Activated naive CD8-positive, alpha-beta T cell treated with anti-CD3 and anti-CD28 coated beads for 36 hours (primary cell): ENCODE measurements at places on chromosomes 3 and 15. TPM values are rescaled to one million over a fixed set of nuclear protein-coding genes. Genes with fewer than 3 reads are reported as not detected.

The MKRN3 gene
- 1.0 TPM for total RNA-seq

The GHSR gene
- not detected for total RNA-seq

The ALS2CL gene
- total RNA-seq: 1.3 TPM

The GPR176 gene
- not detected for total RNA-seq

The GOLGA8G gene
- not detected for total RNA-seq

The ADGRG7 gene
- total RNA-seq: not detected

The SLC2A2 gene
- total RNA-seq: not detected

The SLC9A9 gene
- 2.1 TPM for total RNA-seq

The GNAT1 gene
- total RNA-seq: not detected

The C3orf62 gene
- total RNA-seq: 4.0 TPM

- H3K27me3 ChIP-seq: peaks cover 24% of the 10 kb centered on the region
- no peak overlapping the region for H3K4me3 ChIP-seq
- H3K27ac ChIP-seq: no peak overlapping the region
- peaks cover 20% of the 10 kb centered on the region for H3K4me1 ChIP-seq
Measured at GRCh38 chr3:10364806-10365205, 43.9 kb upstream of the SEC13 start.

- H3K27me3 ChIP-seq: no peaks in the 10 kb centered on the region
- H3K27ac ChIP-seq: peak overlapping the region; percentile 72
- peaks cover 7% of the 10 kb centered on the region for H3K36me3 ChIP-seq
- peak overlapping the region; percentile 38 for H3K4me3 ChIP-seq
- peaks cover 47% of the 10 kb centered on the region for H3K4me1 ChIP-seq
Measured at GRCh38 chr3:43024181-43024885, 45.2 kb downstream of the GASK1A start.

DNA sequence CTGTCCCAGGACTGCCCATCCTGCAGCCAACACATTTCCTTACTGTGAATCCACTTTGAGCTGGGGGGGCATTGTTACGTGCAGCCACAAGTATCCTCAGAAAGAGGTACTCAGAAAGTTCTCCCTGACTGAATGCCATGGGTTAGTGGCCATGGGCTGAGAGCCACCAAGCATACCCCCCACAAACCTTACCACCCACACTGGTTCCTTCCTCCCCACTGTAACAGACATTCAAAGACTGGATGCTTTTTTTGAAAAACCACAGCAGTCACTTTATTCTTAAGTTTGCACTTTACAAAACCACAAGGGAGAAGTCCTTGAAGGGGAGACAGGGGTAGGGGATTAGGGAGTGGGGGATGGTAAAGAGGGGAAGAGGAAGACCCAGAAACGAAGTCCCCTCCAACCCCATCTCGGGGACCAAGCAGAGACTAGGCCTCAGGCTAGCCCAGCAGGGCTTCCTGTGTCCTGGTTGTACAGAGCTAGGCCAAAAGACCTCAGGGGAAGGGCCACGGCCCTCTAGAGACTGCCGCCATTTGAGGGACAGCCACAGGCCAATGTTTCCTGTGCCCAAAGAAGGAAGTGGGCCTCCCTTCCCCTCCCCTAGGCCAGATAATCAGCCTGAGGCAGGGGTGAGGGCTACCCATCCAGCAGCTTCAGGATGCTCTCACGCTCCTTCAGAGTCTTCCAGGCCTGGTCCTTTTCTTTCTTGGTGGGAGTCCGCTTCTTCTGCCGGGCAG lies 10.1 kb upstream of the CAMK1 start:
- H3K27me3 ChIP-seq: no peaks in the 10 kb centered on the region
- H3K36me3 ChIP-seq: peaks cover 33% of the 10 kb centered on the region
- H3K4me3 ChIP-seq: peak overlapping the region; percentile 58
- H3K27ac ChIP-seq: peak overlapping the region; percentile 91
- peak; percentile 52 for DNase-seq

GRCh38 chr3:141632779-141633374 lies 105.2 kb upstream of the RNF7 start:
- H3K27me3 ChIP-seq: no peaks in the 10 kb centered on the region
- DNase-seq: no peak
- no peak overlapping the region for H3K27ac ChIP-seq
- no peaks in the 10 kb centered on the region for H3K36me3 ChIP-seq
- H3K4me1 ChIP-seq: no peaks in the 10 kb centered on the region
- H3K4me3 ChIP-seq: no peak overlapping the region

DNA sequence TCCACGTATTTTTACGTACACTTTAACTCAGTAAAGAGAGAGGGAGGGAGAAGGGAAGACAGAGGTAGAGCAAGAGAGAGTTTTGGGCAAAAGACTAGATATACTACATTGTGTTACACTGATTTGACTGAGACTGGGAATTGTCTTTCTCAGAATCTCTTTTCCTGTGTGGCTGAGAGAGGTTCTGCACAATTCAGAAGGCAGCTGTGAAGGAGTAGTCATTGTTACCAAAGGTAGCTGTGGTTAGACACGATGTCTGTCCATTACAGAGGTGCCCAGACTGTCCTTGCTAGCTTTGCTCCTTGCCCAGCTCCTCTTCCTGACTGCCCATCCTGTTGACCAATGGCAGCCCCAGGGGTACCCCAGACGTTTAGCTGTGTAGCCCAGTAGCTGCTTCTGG lies 577.5 kb upstream of the CBLB start:
- no peak for DNase-seq
- H3K27ac ChIP-seq: no peak overlapping the region
- no peaks in the 10 kb centered on the region for H3K27me3 ChIP-seq
- peaks cover 7% of the 10 kb centered on the region for H3K36me3 ChIP-seq
- H3K4me1 ChIP-seq: peaks cover 8% of the 10 kb centered on the region

DNA sequence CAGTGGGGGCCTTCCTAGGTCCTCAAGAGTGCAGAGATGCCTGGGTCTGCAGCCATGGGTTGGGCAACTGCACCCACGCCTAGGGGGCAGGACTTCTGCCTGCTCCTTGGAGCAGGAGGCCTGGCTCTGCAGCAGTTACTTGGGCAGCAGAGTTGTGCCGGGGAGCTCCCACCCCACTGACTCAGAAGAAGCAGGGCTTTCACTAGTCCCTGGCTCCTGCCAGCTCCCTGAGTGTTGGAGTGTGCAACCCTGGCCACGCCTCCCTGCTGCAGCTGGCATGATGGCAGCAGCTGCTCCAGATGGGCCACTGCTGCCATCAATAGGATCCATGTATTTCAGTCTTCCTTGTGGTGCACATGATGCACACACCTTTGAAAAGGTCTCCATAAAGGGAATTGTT lies 40.6 kb upstream of the KCNH8 start:
- no peak for DNase-seq
- no peaks in the 10 kb centered on the region for H3K36me3 ChIP-seq
- no peak overlapping the region for H3K4me3 ChIP-seq
- H3K27ac ChIP-seq: no peak overlapping the region

DNA sequence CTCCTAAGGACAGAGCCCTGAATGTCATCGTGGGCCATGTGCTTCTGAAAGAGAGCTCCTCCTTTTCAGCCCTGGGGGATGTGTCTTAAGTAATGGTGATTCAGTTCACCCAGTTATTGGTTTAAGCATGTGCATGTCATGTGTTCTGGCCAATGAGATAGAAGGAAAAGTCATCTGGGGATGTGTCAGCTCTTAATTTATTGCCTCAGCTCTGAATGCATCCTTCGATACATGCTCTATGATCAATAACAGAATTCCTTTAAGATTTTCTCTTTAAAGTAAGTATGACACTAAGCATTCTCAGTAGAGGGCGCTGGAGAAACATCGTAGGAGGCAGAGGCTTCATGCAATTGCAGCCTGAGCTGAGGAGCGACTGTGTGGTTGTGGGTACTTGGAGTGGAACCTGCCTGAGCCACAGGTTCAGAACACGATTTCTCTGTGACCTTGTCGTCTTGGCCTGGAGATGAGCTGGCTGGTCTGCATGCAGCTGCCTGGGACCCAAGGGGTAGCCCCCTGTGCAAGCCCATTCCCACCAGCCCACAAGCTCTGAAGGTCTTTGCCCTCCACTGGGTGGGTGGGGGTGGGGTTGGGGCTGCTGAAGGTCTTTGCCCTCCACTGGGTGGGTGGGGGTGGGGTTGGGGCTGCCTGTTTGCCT lies 69.5 kb downstream of the C3orf38 start:
- DNase-seq: peak; percentile 2
- peaks cover 10% of the 10 kb centered on the region for H3K27me3 ChIP-seq
- H3K4me3 ChIP-seq: no peak overlapping the region
- peaks cover 3% of the 10 kb centered on the region for H3K4me1 ChIP-seq
- H3K36me3 ChIP-seq: no peaks in the 10 kb centered on the region

DNA sequence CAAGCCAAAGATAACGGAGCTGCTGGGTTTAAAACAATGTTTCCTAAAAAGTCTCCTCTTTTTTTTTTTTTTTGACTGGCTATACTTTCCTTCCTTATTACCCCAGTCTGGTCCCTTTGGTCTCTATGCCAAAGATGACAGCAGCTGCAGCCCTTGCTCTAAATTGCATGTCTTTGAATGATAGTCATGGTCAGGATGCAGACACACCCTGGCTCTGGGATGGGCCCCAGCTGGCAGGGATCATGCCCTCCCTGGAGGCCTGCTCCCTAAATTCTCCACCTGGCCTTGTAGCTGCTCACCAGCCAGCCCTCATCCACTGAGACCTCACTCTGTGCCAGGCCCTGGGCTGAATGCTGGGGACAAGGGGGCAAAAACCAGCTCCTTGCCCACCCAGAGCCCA lies 95.8 kb downstream of the MESD start:
- no peaks in the 10 kb centered on the region for H3K27me3 ChIP-seq
- H3K36me3 ChIP-seq: peaks cover 19% of the 10 kb centered on the region
- DNase-seq: no peak
- H3K4me1 ChIP-seq: peaks cover 3% of the 10 kb centered on the region
- H3K27ac ChIP-seq: no peak overlapping the region

- H3K27ac ChIP-seq: no peak overlapping the region
- H3K36me3 ChIP-seq: no peaks in the 10 kb centered on the region
- no peaks in the 10 kb centered on the region for H3K4me1 ChIP-seq
- H3K4me3 ChIP-seq: no peak overlapping the region
Measured at GRCh38 chr15:66778314-66778665, 76.3 kb downstream of the SMAD6 start.

- peaks cover 16% of the 10 kb centered on the region for H3K27me3 ChIP-seq
- no peaks in the 10 kb centered on the region for H3K36me3 ChIP-seq
- H3K27ac ChIP-seq: no peak overlapping the region
- H3K4me1 ChIP-seq: no peaks in the 10 kb centered on the region
- DNase-seq: no peak
Measured at GRCh38 chr15:98375513-98376340, 272.6 kb upstream of the IGF1R start.

- no peak for DNase-seq
- no peak overlapping the region for H3K4me3 ChIP-seq
- H3K27me3 ChIP-seq: no peaks in the 10 kb centered on the region
- H3K36me3 ChIP-seq: no peaks in the 10 kb centered on the region
Measured at GRCh38 chr15:27623560-27624305, 475.4 kb downstream of the OCA2 start.

- no peak overlapping the region for H3K27ac ChIP-seq
- H3K4me1 ChIP-seq: no peaks in the 10 kb centered on the region
Measured at GRCh38 chr3:100868894-100869293, 124.3 kb downstream of the ABI3BP start.

DNA sequence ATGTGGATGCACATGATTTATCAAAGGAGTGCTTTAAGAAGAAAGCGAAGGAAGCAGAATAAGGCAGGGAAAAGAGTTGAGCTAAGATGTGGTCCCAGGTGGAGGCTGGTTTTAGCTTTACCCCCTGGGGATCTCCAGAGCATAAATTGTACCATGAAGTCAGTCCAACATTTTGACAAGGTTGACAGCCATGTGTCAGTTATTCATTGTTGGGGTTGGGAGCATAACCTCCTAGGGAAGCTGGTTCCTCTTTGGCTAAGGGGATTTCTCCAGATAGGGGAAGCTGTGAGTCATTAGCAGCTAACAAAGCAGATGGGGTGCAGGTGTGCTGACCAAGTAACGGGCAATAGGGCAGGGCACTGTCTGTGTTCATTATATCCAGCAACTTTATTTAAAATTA lies 123.7 kb upstream of the IGSF10 start:
- H3K27ac ChIP-seq: no peak overlapping the region
- no peaks in the 10 kb centered on the region for H3K27me3 ChIP-seq
- no peaks in the 10 kb centered on the region for H3K36me3 ChIP-seq

DNA sequence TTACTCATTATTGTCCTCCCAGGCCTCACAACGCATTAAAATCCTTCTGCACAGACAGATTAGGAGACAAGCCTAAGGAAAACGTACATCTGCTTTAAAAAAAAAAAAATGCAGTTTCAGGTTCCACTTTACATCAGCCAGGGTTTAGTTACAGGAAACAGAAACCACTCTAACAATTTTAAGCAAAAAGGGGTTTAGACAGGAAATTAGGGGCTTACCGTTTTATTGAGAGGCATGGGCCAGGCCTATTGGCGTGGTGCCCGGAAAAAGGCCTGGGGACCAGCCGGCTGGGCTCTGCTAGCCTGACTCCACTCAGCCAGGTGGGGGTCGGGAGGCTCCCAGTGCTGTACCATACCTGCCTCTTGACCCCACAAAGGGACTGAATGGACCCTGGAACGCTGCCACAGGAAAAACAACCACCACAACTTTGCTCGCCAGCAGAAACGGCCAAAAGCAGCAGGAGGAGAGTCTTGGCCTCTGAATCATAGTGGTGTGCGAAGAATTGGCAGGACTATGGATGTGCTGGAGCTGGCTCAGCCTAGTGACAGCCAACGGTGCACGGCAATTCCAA lies 124.3 kb downstream of the CHSY1 start:
- H3K27me3 ChIP-seq: no peaks in the 10 kb centered on the region
- peaks cover 50% of the 10 kb centered on the region for H3K4me1 ChIP-seq
- H3K4me3 ChIP-seq: peak overlapping the region; percentile 73

GRCh38 chr3:32432045-32432710 lies 40.5 kb downstream of the CMTM7 start:
- H3K36me3 ChIP-seq: peaks cover 21% of the 10 kb centered on the region
- H3K27ac ChIP-seq: peak overlapping the region; percentile 100
- H3K4me3 ChIP-seq: peak overlapping the region; percentile 80
- DNase-seq: no peak
- peaks cover 89% of the 10 kb centered on the region for H3K4me1 ChIP-seq

DNA sequence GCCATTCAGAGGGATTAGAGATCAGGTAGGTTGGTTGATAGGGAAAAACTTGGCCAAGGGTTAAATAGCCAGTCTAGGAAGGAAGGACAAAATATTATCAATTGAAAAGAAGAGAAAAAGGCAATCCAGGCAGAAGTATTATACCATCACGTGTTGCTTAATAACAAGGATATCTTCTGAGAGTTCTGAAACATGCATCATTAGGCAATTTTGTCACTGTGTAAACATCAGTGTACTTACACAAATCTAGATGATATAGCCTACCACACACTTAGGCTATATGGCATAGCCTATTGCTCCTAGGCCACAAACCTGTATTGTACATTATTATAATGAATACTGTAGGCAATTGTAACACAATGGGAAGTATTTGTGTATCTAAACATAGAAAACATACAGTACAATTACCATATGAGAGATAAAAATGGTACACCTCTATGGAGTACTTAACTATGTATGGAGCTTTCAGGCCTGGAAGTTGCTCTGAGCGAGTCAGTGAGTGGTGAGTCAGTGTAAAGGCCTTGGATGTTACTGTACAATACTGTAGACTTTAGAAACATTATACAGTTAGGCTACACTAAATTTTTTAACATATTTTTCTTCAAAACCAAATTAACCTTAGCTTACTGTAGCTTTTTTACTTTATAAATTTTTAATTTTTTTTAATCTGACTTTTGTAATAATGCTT lies 2.7 kb downstream of the TEX55 start:
- H3K27ac ChIP-seq: no peak overlapping the region
- H3K27me3 ChIP-seq: no peaks in the 10 kb centered on the region
- no peaks in the 10 kb centered on the region for H3K4me1 ChIP-seq
- H3K36me3 ChIP-seq: peaks cover 1% of the 10 kb centered on the region
- no peak overlapping the region for H3K4me3 ChIP-seq
- DNase-seq: no peak
